Activated naive CD8-positive, alpha-beta T cell treated with anti-CD3 and anti-CD28 coated beads, Interleukin-2, amount 10 ng/mL, durations not matched to agents 7 days and 5 days (primary cell): ENCODE measurements at places on chromosomes 5 and 9. TPM values are rescaled to one million over a fixed set of nuclear protein-coding genes. Genes with fewer than 3 reads are reported as not detected.

MYMK gene
- total RNA-seq, result not detected

PLAC8L1 gene
- total RNA-seq, result 1.0 TPM

RLN2 gene
- total RNA-seq, result 3.5 TPM

SEMA6A gene
- total RNA-seq, result not detected

ARSI gene
- total RNA-seq, result not detected

SELENOP gene
- 1.1 TPM for total RNA-seq

UAP1L1 gene
- total RNA-seq, result 44.1 TPM

MXD3 gene
- 94.0 TPM for total RNA-seq

ARL14EPL gene
- not detected for total RNA-seq

CARTPT gene
- total RNA-seq, result not detected

TAS2R1 gene
- total RNA-seq, result not detected

TAF11L2 gene
- not detected for total RNA-seq

TMEFF1 gene
- not detected for total RNA-seq

MARVELD2 gene
- 0.42 TPM for total RNA-seq

PCDHGC4 gene
- total RNA-seq, result not detected

SERINC5 gene
- total RNA-seq, result 70.2 TPM

SPATA31E1 gene
- not detected for total RNA-seq

EPB41L4B gene
- not detected for total RNA-seq

SPRY4 gene
- total RNA-seq, result 1.7 TPM

CER1 gene
- not detected for total RNA-seq

ISOC1 gene
- total RNA-seq, result 14.5 TPM

TNFSF15 gene
- 1.2 TPM for total RNA-seq

CDH10 gene
- not detected for total RNA-seq

CTNND2 gene
- total RNA-seq, result not detected

MSX2 gene
- total RNA-seq, result not detected

LMNB1 gene
- 243 TPM for total RNA-seq

FAM120AOS gene
- 41.6 TPM for total RNA-seq

ATP6V1G1 gene
- total RNA-seq, result 95.8 TPM

QRFP gene
- not detected for total RNA-seq

NIPAL4 gene
- total RNA-seq, result not detected

DAB2IP gene
- 0.20 TPM for total RNA-seq

OR1J4 gene
- total RNA-seq, result 0.44 TPM

C5orf34 gene
- total RNA-seq, result 9.3 TPM

BARHL1 gene
- not detected for total RNA-seq

FRMPD1 gene
- not detected for total RNA-seq

C5orf58 gene
- not detected for total RNA-seq

PLPP7 gene
- 0.65 TPM for total RNA-seq

SLC1A3 gene
- total RNA-seq, result 1.5 TPM

ZNF189 gene
- 14.6 TPM for total RNA-seq

SLC1A1 gene
- total RNA-seq, result not detected

SURF1 gene
- total RNA-seq, result 41.9 TPM
